Anterior cingulate cortex (tissue), 58 donors: ENCODE measurements at places on chromosomes 1 and 21.

GRCh38 chr1:86699186-86699585, 5.2 kb upstream of the SH3GLB1 start:
- DNase-seq = no peak

DNA sequence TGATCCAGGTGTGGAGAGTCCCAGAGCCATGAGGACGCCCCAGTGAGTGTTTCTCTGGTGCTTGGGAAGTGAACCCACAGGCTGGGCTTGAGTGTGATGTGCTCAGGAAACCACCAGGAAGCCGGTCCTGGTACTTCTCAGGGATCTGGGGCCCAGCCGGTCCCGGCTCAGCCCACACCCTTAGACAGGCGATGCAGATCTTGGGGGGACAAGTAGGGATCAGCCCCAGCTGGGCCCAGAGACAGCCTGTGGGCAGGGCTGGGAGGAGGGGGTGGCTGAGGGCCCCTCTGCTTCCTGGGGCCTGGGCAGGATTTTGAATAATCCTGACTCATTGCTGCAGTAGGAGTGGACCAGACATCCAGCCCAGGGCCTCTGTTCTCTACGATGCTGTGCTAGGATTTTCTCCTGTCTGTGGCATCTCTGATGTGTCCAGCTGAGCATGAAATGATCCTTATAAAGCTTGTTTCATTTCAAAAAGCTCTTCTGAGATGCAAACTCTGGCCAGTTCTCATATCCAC, 698.0 kb downstream of the PTPRU start:
- DNase-seq = no peak

GRCh38 chr1:3060601-3061551, 8.1 kb upstream of the PRDM16 start:
- no peak for DNase-seq

DNA sequence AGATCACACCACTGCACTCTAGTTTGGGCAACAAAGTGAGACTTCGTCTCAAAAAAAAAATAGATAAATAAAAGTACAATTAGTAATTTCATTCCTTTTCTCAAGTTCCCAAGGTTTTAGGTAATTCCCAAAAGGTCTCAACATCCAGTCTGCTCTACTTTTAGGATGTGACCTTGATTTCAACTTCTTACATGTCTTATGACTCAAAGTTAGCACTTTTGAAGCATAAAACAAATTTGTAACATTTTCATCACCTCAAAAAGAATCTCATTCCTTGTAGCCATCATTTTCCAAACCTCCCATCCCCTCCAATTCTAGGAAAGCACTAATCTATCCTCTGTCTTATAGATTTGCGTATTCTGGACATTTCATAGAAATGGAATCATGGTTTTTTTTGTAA, 32.2 kb downstream of the SNX27 start:
- DNase-seq = no peak

- DNase-seq = no peak
Measured at GRCh38 chr1:198904321-198904720, 265.5 kb downstream of the PTPRC start.

DNA sequence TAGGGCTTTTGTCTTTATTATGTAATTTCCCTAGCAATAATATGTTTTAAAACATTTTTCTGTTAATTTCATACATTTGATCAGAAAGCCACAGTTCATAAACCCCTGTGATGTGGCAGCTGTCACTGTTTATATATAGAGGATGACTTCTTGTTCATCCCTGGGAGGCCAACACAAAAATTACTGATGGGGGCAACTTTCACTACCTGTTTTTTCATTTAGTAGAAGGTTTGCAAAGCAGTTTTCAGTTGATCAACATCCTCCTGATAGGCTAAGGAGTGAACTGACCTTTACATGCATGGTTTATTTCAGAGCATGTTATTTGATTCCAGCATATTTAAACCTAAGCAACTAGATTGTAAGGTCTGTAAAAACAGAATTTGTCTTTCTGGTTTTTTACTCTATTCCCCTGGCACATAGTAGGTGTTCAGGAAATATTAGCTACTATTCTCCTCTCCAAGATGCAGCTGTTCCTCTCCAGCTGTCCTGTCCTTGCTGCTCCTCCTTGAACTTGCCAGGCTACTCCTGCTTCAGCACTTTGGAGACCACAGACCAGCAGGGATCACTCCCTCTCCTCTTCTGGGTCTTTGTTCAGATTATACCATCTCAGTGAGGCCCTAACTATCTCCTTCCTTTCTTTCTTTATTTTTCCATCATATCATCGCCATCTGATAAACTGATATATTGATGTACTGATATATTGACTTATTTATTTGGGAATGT, 54.7 kb downstream of the ROR1 start:
- DNase-seq = no peak

GRCh38 chr1:202888221-202888530, 773 bp downstream of the RABIF start:
- no peak for DNase-seq

GRCh38 chr1:165843304-165843703, 15.9 kb downstream of the UCK2 start:
- DNase-seq = no peak

GRCh38 chr1:48645883-48646282, 130.8 kb downstream of the BEND5 start:
- DNase-seq = no peak

GRCh38 chr1:212938846-212939245, 11.5 kb upstream of the VASH2 start:
- DNase-seq = no peak

DNA sequence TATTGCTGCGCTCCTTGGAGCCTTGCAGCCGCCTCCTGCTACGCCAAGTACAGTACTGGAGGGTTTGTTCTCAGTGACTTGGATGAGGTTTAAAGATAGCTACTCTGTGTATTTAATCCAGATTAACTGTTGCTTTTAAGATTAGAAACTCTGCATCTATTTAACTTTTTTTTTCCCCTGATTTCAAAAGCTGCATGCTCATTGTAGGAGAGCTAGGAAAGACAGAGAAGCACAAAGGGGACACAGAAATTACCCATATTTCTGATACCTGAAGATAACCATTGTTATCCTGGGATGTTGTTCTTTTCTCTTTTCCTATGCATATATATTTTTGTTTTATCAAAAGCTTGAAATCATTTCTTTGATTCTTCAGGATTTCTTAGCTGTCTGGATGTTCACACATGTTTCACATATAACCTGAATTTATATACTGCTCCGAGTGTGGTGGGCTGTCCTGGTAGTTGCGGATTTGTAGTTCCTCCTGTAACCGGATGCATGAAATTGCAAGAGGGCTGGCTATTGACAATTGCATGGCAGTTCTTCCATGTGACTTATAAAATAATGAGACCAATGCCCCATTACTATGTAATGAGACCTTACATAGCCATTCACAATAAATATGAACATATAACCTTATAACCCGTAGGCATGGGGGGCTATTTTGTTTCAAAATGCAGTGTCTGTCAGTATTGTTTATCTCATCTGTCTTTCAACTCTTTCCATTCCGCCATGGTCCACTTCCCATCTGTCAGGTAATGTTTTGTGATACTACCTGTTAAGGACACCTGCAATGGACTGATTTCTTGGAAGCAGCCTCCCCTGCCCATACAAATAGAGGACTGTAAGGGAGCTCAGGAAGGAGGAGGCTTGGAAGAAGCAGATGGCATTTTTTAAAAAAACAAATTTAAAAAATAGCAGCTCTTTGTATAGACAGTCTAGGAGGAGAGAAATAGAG, 1.4 kb downstream of the RAVER2 start:
- no peak for DNase-seq

DNA sequence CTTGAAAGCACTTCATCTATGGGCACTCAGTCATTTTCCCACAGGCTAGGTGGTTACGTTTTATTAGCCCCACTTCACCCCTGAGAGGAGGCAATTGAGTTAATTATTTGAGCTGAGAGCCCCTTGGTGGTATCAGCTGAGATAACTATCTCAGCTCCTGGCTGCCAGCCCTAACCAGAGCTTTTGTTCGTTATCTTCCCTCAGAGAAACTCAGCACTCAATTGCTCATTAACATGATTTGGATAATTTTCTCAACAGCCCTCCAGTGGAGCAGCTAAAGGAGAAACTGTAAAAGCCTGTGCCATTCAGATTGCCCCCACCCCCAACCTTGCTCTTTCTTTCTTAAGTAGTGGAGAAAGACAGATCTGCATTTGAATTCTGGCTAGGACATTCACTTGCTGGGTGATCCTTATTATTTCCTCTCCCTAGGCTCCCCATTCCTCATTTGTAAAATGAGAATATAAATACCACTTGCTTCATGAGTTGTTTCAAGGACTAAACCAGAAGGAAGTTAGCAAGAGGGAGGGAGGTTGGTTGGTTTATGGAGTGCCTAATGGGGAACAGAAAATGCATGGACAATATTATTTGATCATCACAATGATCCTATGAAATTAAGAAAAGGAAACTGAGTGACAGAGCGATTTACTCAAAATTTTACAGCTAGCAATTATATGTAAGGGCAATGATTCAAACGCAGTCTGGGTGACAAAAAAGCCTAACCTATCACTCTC, 218.7 kb upstream of the FGGY start:
- no peak for DNase-seq

GRCh38 chr1:63590166-63590560, 3.0 kb upstream of the PGM1 start:
- no peak for DNase-seq

GRCh38 chr1:212769459-212770167, 22.0 kb downstream of the NSL1 start:
- no peak for DNase-seq

- no peak for DNase-seq
Measured at GRCh38 chr1:229287267-229287666, 16.4 kb downstream of the RAB4A start.

DNA sequence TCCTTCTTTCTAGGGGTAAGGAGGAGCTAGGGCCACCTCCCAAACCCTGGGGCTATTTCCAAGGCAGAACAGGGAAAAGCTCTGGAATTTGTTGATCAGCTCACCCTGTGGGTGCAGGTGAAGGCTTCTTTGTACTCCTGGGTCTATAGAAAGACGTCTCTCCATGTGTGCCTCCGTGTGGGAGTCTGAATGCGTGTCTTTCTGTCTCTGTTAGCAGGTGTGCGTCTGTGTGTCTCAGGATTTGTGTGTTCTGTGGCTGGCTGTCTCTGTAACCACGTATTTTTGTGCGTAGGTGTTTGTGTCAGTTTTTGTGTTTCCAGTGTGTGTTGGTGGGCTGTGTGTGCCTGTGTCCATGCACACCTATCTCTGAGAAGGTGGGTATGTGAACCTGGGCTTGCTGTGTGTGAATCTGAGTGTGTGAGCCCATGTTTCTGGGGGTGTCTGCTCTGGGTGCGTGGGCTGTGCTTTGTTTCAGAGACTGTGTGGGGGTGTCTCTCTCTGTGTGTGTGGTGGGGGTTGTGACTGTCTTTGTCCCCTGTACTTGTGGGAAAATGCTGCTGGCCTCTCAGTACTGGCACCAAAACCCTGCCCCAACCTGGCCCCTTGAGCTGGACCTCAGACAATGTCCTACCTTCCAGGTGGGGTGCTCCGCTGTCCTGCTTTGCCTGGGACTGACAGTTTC, 12.7 kb upstream of the ETV3L start:
- DNase-seq = no peak

- no peak for DNase-seq
Measured at GRCh38 chr1:35037206-35037605, 5.5 kb upstream of the ZMYM6 start.

GRCh38 chr1:41241354-41241748, 755 bp downstream of the SCMH1 start:
- no peak for DNase-seq

- no peak for DNase-seq
Measured at GRCh38 chr1:208787219-208787618, 543.0 kb upstream of the PLXNA2 start.

- DNase-seq = no peak
Measured at GRCh38 chr1:41891199-41891896, 27.4 kb downstream of the HIVEP3 start.
